ENCODE measurements at places on chromosomes 3 and 15.
A peak's percentile ranks its signal among the peaks of the same experiment; 100 is the strongest.

- no peak for DNase-seq
These were observed 3.0 kb upstream of the GRAMD2A start for GRCh38 chr15:72200395-72201237.

DNA sequence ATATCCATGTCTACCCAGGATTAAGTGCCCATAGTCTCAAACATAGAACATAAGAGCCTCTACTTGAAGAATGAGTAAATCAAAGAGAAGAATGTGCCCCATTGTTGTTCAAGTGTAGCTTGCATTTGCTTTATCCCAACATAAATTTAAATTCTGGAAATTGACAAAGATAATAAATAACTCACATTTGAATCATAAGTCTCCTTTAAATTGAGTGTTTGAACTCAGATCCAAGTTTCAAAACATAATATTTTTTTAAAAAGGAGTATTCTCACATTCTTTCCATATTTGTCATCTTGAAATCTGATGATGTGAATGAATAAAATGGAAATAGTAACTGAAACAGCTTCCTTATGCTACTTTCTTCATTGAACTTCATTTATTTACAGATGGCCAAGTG, 135.2 kb downstream of the MECOM start:
- DNase-seq, result no peak

- peak; percentile 16 for DNase-seq
These were observed 11.5 kb upstream of the CHAC1 start for GRCh38 chr15:40941528-40942336.

DNA sequence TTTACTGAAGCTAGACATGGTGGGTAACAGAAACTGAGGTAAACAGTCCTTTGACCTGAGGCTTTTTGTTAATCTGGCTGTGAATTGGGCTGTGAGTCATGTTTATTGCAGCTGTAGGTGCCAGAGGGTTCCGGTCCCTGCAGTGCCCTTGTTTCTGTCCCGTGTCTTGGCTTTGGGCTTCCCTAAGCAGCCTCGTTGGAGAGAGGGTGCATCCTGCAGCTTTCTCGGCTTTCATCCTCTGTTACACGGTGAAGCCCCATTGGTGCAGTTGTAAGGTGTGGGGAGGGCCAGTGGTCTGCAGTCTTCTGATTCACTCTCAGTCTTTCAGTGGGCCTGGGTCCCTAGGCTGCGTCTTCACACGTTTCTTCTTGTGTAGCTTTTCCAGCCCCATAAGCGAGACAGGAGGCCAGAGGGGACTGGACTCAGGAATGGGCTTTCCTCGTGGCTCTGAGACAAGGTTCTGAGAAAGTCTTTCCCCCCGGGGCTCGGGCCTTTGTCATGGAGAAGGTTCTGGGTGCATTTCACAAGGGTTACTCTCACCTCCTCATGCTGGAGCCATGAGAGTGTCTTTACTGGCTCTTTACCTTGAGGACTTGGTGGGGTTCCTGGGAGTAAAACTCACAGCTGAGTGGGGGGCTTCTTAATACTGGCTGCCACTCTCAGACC, 33.1 kb downstream of the ASB7 start:
- DNase-seq, result no peak

GRCh38 chr3:77283108-77283507, 243.2 kb downstream of the ROBO2 start:
- DNase-seq, result no peak

- DNase-seq, result no peak
These were observed 11.1 kb upstream of the ECT2 start for GRCh38 chr3:172739462-172739861.

GRCh38 chr15:84949043-84949442, 32.6 kb upstream of the PDE8A start:
- DNase-seq, result no peak

DNA sequence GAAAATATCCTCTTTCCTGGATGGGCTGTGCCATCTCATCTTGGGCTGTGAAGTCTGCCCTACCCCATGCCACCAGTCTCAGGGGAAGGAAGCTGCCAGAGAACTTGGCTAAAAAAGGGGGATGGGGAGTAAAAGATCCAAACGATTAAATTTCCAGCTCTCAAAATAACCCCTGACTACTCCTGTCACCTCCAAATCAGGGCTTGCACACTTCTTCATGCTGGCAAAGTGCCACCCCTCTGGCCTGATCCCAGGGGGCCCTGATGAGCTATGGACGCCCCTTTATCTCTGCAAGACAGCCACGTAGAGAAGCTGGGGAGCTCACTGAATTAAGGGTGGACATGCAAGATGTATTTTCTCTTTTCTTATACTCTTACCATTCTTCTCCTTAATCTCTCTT, 1.2 kb upstream of the MLF1 start:
- no peak for DNase-seq

GRCh38 chr3:107465064-107465631, 57.6 kb upstream of the BBX start:
- DNase-seq, result no peak

- no peak for DNase-seq
These were observed 2.7 kb downstream of the AP2M1 start for GRCh38 chr3:184177331-184177731.

All from NCI-H1694 treated with DMSO at 0.1 percent for 48 hours (cell line).